ENCODE measurements at places on chromosomes 7 and 10. TPM values are rescaled to one million over a fixed set of nuclear protein-coding genes. Genes with fewer than 3 reads are reported as not detected.

The TMEM209 gene
- total RNA-seq = 19.7 TPM

The ITGA8 gene
- total RNA-seq = 25.5 TPM

The ACTR3C gene
- total RNA-seq = 24.0 TPM

The ACSL5 gene
- 68.0 TPM for total RNA-seq

The MMD2 gene
- not detected for total RNA-seq

The PRTFDC1 gene
- total RNA-seq = 8.2 TPM

The SEMA3D gene
- total RNA-seq = 9.1 TPM

The FAM180A gene
- 2.7 TPM for total RNA-seq

The CYP26C1 gene
- total RNA-seq = 0.09 TPM

The GPRIN2 gene
- total RNA-seq = 39.8 TPM

The UTF1 gene
- not detected for total RNA-seq

The CYTH3 gene
- total RNA-seq = 24.3 TPM

GRCh38 chr7:121521711-121522400 is 125.7 kb upstream of the FAM3C start:
- no peaks in the 10 kb centered on the region for H3K27me3 ChIP-seq
- no peaks in the 10 kb centered on the region for H3K4me1 ChIP-seq
- H3K27ac ChIP-seq = no peak overlapping the region

GRCh38 chr7:6266699-6267098 is 5.7 kb downstream of the CYTH3 start:
- H3K27me3 ChIP-seq = peaks cover 12% of the 10 kb centered on the region
- DNase-seq = no peak
- H3K4me1 ChIP-seq = peaks cover 30% of the 10 kb centered on the region
- no peaks in the 10 kb centered on the region for H3K36me3 ChIP-seq
- no peak overlapping the region for H3K4me3 ChIP-seq

DNA sequence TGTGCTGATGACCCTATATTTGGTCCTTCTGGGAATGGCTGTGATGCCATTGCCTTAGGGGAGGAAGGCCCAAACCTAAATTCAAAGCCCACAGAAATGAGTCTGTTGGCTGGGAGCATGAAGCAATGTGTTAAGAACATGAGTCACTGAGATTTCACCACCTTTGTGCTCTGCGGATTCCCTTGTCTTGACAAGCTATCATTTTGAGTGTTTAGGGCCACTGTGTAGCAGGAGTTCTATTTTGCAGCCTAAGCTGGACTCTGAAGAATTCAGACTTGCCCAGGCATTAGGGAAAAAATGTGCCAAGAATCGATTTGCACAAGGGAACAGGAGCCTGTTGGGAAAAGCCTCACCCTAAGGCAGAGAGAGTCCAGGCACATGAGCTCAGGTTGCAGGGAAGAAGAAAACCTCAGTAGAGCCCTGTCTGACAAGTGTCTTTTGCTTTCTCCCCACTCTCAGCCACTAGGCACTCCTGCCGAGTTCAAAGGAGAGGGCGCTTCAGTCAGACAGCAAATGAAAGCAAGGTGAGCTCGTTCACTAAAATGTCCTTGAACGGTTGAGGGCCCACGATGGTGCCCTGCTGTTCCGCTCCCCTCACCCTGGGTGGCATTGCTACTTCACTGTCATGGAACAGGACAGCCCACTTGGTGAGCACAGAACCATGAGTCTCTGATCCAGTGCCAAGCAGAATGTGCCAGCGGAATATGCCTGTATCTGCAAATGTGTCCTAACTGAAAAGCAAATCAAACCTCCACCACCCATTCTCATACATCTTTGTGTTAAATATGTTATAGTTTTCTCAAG is 93.6 kb downstream of the PRLHR start:
- H3K27ac ChIP-seq = no peak overlapping the region
- H3K4me1 ChIP-seq = no peaks in the 10 kb centered on the region
- H3K36me3 ChIP-seq = no peaks in the 10 kb centered on the region
- no peaks in the 10 kb centered on the region for H3K27me3 ChIP-seq
- H3K4me3 ChIP-seq = no peak overlapping the region
- no peak for DNase-seq

DNA sequence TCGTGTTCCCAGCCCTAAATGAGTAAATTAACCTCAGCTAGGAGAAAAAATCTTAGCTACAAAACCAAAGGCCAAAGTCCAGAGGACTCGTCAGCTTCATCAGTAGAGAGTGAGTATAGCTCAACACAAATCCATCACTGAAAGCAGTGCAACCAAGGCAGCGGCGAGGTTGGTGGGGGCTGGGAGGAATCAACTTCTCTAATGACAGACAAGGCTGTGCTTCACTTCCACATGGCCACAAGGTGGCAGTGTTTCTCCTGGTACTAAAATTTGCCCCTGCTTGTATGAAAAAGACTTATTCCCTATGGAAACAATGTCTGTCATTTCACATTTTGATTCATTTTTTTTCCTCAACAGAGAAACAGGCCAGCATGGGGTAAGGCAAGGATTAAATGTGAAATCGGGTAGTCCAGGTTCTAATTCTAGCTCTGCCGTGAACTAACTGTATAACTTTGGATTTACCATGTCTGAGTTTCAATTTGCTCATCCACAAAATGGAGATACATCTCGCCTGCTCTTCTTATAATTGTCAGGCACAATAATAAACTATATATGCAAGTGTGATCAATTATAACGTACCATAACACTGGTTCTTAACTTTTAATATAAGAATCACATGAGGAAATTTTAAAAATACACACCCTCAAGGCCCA is 39.3 kb downstream of the FAS start:
- H3K27ac ChIP-seq = peak overlapping the region; percentile 73
- peaks cover 4% of the 10 kb centered on the region for H3K36me3 ChIP-seq
- peaks cover 23% of the 10 kb centered on the region for H3K4me1 ChIP-seq
- DNase-seq = peak; percentile 78
- H3K27me3 ChIP-seq = no peaks in the 10 kb centered on the region

DNA sequence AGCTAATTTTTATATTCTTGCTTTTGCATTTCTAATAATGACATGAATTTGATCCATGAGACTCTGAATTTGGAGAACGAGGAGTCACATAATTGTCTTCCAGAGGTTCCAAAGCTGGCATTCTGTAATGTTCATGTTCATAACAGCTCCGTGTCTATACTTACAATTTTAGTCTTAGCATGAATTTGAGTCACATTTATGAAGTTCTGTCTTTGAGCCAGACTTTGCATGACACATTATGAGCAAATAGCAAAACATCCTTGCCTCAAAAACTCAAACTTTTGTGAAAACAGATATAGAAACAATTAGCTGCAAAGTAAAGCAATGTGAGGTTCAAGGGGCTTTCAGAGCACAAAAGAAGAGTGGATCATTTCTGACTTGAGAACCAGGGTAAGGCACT is 44.5 kb upstream of the CAV2 start:
- no peaks in the 10 kb centered on the region for H3K36me3 ChIP-seq
- H3K4me3 ChIP-seq = no peak overlapping the region
- no peaks in the 10 kb centered on the region for H3K27me3 ChIP-seq
- DNase-seq = no peak

DNA sequence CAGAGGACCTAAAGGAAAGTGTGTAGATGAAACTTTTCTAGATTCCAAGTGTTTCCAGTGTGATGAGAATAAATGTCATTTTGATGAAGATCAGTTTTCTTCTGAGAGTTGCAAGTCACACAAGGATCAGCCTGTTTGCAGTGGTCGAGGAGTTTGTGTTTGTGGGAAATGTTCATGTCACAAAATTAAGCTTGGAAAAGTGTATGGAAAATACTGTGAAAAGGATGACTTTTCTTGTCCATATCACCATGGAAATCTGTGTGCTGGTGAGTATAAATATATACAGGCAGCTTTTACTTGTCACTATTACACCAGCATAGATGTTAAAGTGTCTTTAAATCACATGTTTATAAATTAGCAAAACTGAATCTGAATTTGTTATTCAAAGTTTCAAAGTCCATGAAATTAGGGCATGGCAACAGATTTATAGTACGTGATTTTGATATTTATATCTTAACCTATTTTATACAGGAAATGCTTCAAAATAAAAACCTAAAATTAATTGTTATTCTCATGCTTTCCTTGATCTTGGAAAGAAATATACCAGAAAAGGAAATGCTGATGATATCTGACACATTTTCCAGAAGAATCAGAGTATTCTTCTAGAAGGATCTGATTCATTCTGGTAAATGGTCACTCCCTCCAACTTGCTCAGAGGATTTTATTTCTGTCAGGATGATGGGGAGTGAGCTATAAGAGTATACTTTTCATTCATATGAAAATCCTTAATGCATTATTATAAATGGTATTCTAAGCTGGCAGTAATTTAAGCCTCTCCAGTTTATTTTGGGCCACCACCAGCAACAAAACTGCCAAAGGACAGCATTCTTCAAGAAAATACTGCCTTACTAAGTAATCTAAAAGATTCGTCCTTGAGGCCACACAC is 71.4 kb downstream of the ITGB8 start:
- H3K36me3 ChIP-seq = no peaks in the 10 kb centered on the region
- no peak overlapping the region for H3K4me3 ChIP-seq
- no peak for DNase-seq
- H3K27ac ChIP-seq = no peak overlapping the region
- H3K4me1 ChIP-seq = no peaks in the 10 kb centered on the region

- no peak for DNase-seq
- H3K27me3 ChIP-seq = no peaks in the 10 kb centered on the region
- H3K27ac ChIP-seq = no peak overlapping the region
- peaks cover 2% of the 10 kb centered on the region for H3K4me1 ChIP-seq
Measured at GRCh38 chr7:50463035-50463434, 12.9 kb upstream of the FIGNL1 start.

- H3K27ac ChIP-seq = peak overlapping the region; percentile 96
- H3K4me3 ChIP-seq = peak overlapping the region; percentile 94
- H3K36me3 ChIP-seq = no peaks in the 10 kb centered on the region
- DNase-seq = no peak
Measured at GRCh38 chr10:6200440-6200733, 2.3 kb upstream of the PFKFB3 start.

DNA sequence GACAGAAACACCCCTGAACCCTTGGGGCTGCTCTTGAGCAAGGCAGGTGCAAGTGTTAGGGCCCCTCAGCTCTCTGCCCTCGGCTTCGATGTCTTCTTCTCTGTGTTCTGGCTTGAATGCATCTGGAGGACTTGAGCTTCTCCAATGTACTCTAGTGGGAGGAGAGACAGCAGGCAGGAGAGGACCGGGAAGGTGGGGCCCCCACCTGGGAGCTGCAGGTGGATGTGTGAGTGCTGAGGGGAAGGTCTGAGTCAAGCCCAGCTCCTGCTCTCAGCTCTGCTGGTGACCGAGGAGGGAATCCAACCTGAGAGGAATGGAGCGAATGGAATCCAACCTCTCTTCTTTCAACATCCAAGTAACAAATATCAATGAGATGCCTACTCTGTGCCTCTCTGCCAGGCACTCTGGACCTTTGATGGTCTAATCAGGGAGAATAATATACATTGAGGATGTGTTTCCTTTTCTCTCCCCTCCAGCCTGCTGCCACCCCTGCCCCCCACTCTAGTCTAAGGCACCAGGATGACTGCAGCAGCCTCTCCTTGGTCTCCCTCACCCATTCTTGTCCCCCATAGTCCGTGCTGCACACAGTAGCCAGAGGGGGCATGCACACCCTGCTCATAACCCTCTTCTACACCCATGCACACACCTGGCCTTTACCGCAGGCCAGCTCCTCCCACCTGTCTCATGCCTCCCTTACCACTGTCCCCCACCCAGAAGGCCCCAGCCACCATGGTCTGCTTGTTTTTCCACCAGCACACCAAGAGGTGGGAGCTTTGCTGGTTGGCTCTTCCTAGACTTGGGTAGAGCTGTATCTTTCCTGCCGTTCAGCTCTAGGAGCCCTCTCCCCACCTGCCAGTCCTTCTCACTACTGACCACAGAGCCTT is 13.6 kb downstream of the TBATA start:
- no peak for DNase-seq
- H3K27me3 ChIP-seq = no peaks in the 10 kb centered on the region
- no peak overlapping the region for H3K27ac ChIP-seq
- no peaks in the 10 kb centered on the region for H3K36me3 ChIP-seq
- no peak overlapping the region for H3K4me3 ChIP-seq

DNA sequence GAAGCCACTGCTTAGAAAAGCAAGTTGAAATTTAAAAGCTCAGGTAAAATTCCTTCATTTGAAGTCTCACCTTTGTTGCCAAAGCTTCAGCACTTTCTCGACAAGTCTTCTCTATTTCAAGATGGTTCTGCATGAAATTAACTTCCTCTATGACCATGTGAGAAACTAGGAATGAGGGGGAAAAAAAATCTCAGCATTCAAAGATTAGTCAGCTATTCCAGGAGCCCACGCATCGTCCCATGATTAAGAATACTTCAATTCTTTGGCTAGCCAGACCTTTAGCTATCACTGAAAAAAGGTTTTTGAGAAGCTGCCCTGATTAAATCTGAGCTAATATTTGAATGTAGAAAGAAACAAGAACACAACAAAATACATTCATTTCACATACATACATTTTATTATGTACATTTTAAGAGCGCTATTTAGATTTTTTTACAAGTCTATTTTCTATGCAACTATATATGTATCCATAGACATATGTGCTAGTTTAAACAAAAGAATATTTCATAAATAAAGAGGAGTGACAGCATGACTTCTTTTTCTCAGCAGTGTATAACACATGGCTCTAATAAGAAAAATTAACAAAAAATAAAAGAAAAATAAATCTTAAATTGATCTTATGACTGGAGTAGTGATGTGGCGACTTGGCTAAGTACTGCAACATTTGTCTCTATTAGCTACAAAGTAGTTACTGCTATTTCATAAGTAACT is 44.8 kb downstream of the SHTN1 start:
- H3K27me3 ChIP-seq = no peaks in the 10 kb centered on the region
- no peaks in the 10 kb centered on the region for H3K36me3 ChIP-seq
- H3K27ac ChIP-seq = no peak overlapping the region
- no peak overlapping the region for H3K4me3 ChIP-seq
- no peak for DNase-seq
- no peaks in the 10 kb centered on the region for H3K4me1 ChIP-seq

DNA sequence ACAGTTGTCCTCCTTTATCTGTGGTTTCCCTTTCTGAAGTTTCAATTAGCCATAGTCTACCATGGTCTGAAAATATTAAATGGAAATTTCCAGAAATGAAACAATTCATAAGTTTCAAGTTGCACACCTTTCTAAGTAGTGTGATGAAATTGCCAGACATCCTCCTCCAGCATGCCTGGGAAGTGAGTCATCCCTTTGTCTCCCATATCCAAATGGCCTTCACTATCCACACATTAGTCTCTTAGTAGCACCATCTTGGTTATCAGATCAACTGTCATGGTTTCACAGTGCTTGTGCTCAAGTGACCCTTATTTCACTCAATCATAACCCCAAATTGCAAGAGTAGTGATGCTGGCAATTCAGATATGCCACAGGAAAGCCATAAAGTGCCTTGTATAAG is 83.4 kb upstream of the PPP1R9A start:
- H3K4me3 ChIP-seq = no peak overlapping the region
- H3K36me3 ChIP-seq = no peaks in the 10 kb centered on the region
- H3K27ac ChIP-seq = no peak overlapping the region
- H3K27me3 ChIP-seq = no peaks in the 10 kb centered on the region
- no peaks in the 10 kb centered on the region for H3K4me1 ChIP-seq

GRCh38 chr10:14742382-14742781 is 32.3 kb downstream of the FAM107B start:
- no peak overlapping the region for H3K4me3 ChIP-seq
- H3K27ac ChIP-seq = no peak overlapping the region
- no peaks in the 10 kb centered on the region for H3K36me3 ChIP-seq
- H3K4me1 ChIP-seq = peaks cover 3% of the 10 kb centered on the region
- H3K27me3 ChIP-seq = no peaks in the 10 kb centered on the region
